ENCODE measurements at places on chromosomes 7 and 10.

- DNase-seq: no peak
Observed at GRCh38 chr10:97596101-97597082, 6.9 kb downstream of the C10orf62 start.

GRCh38 chr10:131726076-131726880 lies 174.5 kb upstream of the PPP2R2D start:
- DNase-seq: no peak

DNA sequence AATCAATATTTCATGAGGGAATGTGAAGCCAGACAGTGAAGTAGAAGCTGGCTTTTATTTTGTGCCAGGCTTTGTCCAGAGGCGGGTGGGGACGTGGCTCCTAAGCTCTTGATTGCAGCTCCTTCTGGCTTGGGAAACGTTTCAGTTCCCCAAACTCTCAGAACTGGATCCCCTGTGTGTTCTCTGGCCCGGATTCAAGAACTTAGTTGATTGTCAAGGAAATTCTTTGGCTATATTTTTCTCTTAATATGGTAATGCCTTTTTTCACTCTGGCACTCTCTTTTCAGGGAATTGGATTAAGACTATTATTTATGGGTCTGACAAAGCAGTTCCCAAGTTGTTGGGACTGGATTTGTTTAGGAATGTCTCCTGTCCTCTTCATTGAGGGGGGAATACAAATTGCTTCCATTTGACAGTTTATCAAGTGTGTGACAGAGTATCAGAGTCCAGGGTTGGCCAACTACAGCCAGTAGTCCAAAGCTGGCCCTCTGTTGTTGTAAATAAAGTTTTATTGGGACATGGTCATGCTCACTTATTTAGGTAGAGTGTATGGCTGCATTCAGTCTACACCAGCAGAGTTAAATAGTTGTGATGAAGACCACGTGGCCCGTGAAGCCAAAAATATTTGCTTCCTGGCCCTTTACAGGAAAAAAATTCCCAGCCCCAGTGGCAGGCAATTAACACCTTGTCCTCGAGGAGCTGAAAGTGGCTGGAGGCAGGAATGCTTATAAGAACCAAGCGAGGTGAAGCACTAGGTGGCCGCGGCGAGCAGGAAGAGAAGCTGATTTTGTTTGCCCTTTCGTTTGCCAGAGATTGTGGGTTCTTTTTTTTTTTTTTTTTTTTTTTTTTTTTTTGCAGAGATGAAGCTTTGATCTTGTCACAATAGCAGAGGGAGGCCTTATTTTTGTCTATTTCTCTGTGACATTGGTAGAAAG lies 34.3 kb downstream of the HTRA1 start:
- no peak for DNase-seq

- no peak for DNase-seq
Observed at GRCh38 chr7:117472335-117472734, 7.5 kb upstream of the CFTR start.

GRCh38 chr7:151482883-151483710 lies 36.6 kb downstream of the RHEB start:
- DNase-seq: no peak

DNA sequence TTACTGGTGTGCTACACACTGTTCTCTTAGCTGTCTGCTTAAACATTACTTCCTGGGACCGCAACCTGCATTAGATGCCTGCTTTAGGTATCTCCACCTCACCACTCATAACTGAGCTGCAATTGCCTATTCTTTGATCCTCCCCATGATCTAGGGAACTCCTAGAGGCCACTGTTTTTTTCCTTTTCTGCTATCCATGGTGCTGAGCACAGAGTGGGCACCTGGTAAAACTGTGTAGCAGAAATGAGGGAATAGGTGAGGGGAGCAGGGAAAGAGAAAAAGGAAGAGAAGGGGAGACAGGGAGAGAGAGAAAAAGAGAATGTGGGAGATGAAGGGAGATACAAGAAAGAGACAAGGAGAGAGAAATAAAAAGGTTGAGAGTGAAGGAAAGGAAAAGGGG lies 434.9 kb downstream of the ADRA2A start:
- DNase-seq: no peak

- no peak for DNase-seq
Observed at GRCh38 chr7:24653316-24654085, 80.2 kb downstream of the PALS2 start.

GRCh38 chr10:64535131-64535867 lies 1014.1 kb downstream of the REEP3 start:
- DNase-seq: no peak

DNA sequence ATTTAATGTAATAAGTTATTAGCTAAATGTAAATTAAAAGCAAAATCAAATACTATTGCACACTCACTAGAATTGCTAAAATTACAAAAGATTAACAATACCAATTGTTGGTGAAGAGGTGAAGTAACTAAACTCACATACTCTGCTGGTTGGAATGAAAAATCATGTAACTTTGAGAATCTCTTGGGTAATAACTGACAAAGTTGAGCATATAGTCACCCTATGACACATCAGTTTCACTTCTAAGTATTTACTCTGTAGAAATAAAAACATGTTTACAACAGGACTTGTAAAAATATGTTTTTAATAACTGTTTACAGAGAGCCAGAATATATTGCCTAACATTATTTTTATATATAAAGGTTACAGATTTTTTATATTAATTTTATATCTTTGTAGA lies 33.6 kb downstream of the CNTNAP2 start:
- no peak for DNase-seq

- DNase-seq: no peak
Observed at GRCh38 chr7:44366986-44367385, 41.6 kb upstream of the CAMK2B start.

DNA sequence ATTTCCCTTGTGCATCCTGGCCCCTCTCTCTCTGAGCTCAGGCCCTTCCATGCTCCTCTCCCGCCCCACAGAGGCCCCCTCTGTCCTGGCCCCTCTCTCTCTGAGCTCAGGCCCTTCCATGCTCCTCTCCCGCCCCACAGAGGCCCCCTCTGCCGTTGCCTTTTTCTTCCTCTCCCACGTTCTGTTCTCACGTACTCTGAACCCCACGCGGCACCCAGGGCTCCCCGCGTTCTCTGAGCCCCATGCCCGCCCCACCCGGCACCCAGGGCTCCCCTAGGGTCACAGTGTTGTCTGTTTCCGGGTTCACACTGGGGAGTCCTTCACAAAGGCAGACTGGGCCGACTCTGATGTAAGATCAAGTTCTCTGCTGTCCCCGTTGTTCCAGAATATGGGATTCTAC lies 336.8 kb downstream of the DNAJB6 start:
- no peak for DNase-seq

DNA sequence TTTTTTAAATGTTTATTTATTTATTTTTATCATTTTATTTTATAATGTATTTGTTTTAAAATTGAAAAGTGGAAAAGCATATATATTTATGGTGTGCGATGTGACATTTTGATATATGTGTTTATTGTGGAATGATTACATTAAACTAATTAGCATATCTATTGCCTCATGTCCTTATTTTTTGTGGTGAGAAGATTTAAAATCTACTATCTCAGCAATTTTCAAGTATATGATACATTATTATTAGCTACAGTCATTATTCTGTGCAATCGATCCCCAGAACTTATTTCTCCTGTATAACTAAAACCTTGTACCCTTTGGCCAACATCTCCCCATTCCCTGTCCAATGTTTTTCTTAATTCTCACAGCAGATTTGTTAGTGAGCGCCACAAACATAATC lies 115.6 kb upstream of the SHH start:
- no peak for DNase-seq

- no peak for DNase-seq
Observed at GRCh38 chr7:16492513-16493062, 27.1 kb upstream of the SOSTDC1 start.

GRCh38 chr10:88209231-88209630 lies 345.8 kb downstream of the PTEN start:
- no peak for DNase-seq

GRCh38 chr7:24992314-24992713 lies 12.3 kb upstream of the OSBPL3 start:
- no peak for DNase-seq

GRCh38 chr10:60606343-60607080 lies 171.8 kb upstream of the CDK1 start:
- no peak for DNase-seq

- DNase-seq: no peak
Observed at GRCh38 chr10:70576803-70577517, 25.6 kb downstream of the PRF1 start.

DNA sequence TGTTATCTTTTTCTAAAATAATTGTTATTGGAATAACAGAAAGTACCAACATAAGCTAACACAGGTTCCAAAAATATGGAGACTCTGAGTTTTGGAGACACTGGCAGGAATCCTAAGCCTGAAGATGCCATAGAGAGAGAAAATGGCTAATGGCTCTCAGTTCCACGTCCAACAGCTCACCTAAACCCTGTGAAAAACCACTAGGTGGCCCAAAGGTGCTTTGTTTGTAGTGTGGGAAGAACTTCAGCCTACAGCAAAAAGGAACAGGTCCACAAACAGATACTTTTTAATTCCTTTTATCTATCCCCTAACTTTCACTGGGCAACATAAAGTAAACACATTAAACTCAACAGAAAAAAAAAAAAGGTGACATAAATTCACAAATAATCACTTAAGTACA lies 272.3 kb downstream of the SEMA3D start:
- no peak for DNase-seq

DNA sequence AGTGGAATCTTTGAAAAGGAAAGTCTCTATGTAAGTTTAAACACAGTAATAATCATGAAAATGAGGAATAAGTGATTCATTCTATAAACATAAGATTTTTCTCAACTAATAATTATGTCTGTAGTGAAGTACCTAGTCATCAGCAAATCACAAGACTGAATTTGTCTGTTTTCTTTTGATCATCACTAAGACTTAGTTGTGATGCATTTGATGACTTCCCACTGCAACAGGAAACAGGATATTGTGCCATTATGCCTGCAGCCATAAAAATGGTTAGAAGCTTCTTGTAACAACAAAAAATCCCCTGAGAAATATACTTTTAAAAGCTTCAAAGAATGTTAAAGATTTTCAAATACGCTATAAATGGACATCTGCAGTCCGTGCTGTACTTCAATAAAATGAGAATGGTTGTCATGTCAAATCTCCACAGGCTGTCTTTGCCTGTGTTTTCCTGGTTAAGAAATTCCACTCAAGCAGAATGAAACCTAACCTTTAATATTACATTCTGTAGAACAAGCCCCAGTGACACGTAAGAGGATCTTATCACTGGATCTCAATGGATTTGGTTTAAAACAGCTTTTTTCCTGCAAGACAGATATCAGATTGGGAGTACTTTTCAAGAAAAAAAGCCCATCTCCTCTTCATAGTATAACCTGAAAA lies 1262.3 kb upstream of the PHF14 start:
- DNase-seq: no peak

- DNase-seq: no peak
Observed at GRCh38 chr7:98982686-98983085, 104.4 kb downstream of the TRRAP start.

DNA sequence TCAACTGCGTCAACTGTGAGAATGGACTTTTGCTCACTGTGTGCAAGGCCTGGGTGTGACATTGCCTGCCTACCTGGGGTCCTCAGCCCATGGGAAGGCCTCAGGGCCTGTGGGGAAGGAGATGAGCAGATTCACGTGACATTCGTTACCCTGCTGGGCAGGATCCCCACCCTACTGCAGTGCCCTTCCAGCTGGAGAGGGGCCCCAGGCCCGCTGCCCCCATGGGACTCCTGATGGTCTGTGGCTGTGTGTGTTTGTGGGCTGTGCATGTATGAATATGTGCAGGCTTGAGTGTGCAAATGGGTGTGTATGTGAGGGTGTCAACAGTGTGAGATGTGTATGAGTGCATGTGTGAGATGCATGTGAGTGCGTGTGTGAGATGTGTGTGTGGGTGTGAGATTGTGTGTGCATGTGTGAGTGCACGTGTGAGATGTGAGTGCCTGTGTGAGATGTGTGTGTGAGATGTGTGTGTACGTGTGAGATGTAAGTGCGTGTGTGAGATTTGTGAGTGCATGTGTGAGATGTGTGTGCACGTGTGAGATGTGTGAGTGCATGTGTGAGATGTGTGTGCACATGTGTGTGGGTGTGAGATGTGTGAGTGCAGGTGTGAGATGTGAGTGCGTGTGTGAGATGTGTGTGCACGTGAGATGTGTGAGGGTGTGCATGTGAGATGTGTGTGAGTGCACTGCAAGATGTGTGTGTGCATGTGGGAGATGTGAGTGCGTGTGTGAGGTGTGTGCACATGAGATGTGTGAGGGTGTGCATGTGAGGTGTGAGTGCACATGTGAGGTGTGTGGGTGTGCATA lies 29.7 kb downstream of the PPIF start:
- DNase-seq: no peak

DNA sequence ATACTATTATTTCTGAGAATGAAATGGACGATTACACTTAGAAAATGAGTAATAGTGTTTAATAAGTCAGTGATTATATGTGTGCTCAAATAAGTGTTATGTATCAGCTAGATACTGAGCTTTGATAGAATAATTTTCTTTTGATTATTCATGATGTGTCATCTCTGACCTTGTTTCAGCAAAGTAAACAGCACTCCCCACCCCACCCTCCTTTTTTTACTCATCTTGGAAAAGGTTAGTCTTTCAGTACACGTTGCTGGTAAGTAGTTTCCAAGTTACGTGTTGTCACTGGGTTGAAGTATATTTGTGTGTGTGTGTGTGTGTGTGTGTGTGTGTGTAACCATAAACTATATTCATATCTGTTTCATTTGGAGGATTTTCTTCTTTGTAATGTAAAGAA lies 84.1 kb downstream of the GNAI1 start:
- DNase-seq: no peak
